ENCODE measurements at places on chromosomes 13 and 19. TPM values are rescaled to one million over a fixed set of nuclear protein-coding genes. Genes with fewer than 3 reads are reported as not detected.

DNA sequence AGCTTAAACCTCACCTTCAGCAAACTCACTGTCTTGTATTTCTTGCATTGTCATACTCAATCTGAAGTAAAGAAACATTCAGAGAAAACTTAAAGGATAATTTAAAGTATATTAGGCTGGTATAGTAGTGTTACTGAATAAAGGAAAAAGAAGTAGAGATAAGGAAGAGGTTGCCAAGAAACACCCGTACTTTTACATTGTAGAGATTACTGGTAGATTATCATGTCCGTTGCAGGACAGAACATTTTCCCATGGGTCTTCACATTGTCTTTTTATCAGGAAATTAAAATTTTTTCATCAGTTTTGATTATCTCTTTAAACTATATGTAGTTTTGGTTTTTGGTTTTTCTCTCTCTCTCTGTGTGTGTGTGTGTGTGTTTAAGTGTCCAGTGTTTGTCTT, 19.9 kb upstream of the GPR183 start:
- no peak for DNase-seq

DNA sequence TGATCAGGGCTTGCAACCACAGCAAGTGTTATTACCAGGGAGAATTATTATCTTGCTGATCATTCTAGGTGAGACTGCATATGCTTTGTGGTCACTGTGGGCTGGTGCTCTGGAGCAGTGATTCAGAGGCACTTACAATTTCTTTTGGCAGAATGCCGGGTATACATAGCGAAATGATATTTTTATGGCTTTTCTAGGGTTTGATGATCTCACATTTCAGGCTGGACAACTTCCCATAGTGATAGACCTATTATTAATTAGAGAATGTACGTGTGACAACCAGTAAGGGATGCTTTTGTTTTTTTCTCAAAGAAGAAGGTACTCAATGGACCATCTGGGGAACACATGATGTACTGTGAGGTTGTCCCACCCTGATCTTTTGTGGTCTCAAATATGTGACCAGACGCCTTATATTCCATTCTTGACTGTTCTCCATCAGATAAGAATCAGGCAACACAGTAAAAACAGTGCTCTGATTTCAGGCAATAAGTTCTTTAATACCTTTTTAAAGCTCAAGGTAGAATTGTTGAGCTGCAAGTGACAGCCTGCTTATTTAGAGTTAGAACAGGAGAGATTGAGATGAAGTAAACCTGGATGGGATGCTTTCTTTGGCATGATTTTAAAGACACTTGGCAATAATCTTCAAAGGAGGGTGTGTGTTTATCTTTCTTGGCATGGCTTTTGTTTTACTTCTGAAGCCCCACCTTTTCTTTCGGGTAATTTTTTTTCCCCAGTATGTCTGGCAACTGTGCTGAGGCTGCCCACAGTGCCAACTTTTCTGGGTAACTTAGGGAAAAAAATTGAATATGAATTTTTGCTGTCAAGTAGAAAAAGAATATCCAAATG, 27.4 kb upstream of the SCEL start:
- no peak for DNase-seq

GRCh38 chr13:29763436-29764180, 86.8 kb downstream of the UBL3 start:
- DNase-seq = no peak

DNA sequence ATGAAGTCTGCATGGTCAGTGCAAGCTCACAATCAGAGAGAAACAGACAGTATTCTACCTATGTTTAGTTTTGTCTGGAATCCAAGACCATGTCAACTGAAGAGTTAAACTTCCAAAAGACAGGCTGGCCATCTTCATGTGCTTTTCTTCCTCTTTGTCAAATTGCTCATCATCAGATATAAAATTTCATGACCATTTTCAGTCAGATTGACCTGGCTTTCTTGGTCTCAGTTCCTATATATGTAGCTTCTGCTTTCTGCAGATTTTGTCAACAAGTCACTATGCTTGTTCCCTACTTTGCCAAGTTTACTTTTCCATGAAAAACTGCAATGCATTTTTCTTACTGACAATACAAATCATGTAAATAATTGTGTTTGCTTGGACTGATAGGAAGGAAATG, 13.9 kb downstream of the SLC46A3 start:
- no peak for DNase-seq

DNA sequence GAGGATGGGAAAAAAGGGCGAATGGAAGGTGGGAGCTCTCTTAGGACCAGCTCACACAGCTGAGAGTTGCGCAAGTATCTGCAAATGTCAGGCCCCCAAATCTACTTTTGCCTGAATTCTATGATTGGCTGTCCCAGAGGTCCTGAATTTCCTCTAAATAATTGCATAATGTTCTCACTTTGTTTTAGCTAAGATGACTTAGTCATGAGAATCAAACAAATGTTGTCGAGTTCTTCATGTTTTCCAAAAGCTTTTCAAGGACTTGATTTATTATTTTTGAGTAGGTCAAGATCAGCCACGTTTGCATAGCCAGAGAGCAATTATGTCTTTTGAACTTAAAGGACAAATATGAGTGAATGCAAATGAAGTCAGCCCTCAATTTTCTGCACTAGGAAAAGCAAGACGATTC, 246.6 kb upstream of the MAB21L1 start:
- no peak for DNase-seq

- DNase-seq = no peak
Observed at GRCh38 chr13:68257111-68257842, 1027.1 kb upstream of the PCDH9 start.

- DNase-seq = no peak
Observed at GRCh38 chr13:101746513-101746912, 294.0 kb downstream of the ITGBL1 start.

DNA sequence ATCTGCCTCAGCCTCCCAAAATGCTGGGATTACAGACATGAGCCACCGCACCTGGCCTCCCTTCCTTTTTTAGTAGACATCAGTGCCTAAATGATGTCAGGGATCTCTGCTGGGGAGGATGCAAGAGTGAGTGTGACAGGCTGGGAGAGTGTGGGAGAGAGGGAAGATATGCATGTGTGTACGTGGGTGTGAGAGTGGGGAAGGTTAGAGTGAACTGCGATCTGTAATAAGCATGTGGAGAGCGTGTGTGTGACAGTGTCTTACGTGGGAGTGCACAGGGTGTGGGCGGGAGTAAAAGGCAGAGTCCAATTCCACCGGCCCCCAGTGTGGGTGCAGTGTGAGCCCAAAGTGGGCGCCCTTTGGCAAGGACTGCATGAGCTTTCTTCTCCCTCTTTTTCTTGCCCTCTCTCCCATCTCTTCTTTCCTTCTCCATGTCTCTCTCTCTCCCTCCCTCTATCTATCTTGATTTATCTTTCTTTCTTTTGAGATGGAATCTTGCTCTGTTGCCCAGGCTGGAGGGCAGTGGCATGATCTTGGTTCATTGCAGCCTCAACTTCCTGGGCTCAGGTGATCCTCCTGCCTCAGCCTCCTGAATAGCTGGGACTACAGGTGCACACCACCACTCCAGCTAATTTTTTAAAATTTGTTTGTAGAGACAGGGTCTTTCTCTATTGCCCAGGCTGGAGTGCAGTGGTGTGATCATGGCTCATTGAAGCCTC, 893 bp upstream of the NPHS1 start:
- DNase-seq = no peak

DNA sequence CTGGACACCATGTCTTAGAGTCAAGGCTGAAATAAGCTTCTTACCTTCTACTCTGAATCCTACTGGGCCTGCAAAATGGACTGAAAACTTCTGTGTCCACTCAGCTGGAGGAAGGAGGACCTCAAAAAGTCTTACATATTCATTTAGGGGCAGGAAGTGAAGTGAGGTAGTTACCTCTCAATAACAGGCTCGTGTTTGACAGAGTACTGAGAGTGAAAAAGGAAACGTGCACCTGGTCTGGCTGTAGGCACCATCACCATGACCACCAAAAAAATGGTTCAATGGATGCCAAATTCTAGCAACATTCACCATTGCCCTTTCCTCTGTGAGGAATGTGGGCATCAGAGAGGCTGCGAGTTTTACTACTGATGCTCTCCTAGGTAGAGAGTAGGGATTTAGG, 176.2 kb downstream of the RFC3 start:
- no peak for DNase-seq

GRCh38 chr13:113774177-113775107, 15.4 kb downstream of the TMEM255B start:
- DNase-seq = no peak

DNA sequence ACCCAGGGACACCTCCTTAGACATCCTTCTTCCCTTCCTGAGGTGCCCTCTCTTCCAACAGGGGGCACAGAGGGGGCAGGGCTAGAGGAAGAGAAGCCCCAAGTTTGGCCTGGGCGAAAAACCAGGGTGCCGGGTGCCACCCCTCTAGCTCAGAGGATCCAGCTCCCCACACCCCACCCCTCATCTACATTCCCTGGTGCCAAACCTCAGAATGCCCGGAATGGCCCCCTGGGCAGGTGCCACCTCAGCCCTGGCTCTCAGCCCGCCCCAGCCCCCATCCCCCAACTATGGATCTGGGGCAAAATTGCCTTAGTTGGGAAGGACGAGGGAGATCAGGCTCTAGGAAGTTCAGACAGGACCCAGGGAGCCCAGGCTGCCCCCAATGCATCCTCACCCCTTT, 2.0 kb downstream of the CNN1 start:
- DNase-seq = no peak

GRCh38 chr13:46114613-46115012, 9.8 kb upstream of the CPB2 start:
- no peak for DNase-seq

DNA sequence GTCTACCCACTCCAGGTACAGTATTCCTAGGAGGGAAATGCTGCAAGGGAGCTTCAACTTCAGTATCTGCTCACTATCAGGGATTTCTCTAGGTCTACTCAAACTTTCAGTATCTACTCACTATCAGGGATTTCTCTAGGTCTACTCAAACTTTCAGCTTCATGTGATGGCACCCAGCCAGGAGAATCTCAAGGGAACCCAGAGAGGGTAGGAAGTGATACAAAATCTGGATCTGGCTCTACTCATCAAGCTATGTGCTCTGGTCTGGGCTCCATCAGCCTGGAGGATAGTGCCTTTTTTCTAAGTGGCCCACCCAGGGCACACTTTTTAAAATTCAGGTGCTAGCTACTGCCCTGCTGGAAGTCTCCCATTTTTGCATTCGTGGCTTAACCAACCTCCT, 52.3 kb upstream of the FNDC3A start:
- no peak for DNase-seq

DNA sequence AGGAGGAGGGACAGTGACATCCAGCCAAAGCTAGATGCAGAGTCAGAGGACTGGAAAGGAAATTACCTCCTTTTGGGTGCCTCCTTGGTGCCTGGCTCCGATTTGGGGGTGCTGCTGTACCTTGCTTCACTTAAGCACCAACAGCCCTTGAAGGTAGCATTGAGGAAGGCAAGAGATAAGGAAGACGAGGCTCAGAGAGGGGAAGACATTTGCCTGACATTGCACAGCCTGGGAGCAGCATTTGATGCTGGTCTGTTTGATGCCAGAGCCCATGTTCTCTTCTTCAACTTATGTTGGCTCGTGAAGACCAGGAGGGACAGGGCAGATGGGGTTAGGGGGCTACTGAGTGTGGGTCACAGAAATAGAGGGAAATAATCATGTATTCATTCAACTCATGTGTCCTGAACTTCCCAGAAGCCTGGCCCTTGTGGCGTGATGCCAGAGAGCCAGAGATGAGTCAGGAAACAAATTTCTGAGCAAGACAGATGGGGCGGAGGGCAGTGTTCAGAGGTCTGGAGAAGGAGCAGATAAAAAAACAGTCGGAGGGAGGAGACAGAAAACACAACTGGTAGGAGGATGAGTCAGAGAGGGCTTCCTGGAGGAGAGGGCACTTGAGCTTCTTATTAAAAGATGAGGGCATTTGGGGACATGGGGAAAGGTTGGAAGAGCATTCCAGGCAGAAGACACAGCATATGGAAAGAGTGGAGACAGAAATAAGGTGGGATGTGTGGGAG, 3.0 kb upstream of the C19orf81 start:
- DNase-seq = no peak

- DNase-seq = no peak
Observed at GRCh38 chr13:43431290-43431716, 355.5 kb downstream of the ENOX1 start.

- DNase-seq = no peak
Observed at GRCh38 chr13:109395014-109395413, 391.4 kb downstream of the IRS2 start.

GRCh38 chr19:40400559-40400958, 10.6 kb upstream of the HIPK4 start:
- DNase-seq = no peak

DNA sequence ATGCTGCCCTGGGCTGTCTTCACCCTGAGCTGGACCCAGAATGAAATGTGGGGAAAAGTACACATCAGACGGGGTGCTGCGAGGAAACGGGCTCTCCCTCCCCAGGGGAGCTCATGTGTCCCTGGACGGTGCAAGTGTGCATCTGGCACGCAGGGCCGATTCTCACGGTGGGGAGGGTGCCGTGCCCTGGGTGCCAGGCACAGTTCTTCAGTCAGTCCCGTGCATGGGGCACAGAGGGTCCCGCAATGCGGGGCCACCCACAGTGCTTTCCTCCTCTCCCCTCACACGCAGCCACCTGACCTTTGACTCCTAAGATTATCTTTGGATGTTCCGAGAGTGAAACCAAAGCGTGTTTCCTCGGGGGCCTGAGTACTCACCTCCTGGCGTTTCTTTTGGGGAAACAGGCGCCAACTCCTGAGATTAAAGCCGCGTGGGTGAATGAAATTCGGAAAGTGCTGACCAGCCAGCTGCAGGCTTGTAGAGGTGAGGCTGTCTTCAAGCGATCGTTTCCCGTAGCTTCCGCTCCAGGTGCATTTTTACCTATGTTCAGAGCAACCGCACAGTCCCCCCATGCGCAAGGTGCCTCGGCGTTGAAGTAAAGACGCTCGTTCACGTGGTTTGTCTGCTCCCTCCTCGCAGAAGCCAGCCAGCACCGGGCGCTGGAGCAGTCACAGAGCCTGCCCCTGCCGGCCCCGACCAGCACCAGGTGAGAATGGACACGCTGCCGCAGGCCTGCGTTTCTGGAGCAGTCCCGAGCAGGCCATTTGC, 17.5 kb upstream of the F7 start:
- DNase-seq = no peak

- no peak for DNase-seq
Observed at GRCh38 chr13:107961849-107962608, 253.3 kb downstream of the LIG4 start.

CEACAM4 gene
- polyA plus RNA-seq = 0.16 TPM

HIF3A gene
- 330 TPM for polyA plus RNA-seq

TIMM29 gene
- 18.1 TPM for polyA plus RNA-seq

IGFL2 gene
- polyA plus RNA-seq = not detected

SMG9 gene
- 34.3 TPM for polyA plus RNA-seq

SPTBN4 gene
- polyA plus RNA-seq = 0.33 TPM

LGALS7 gene
- 0.42 TPM for polyA plus RNA-seq

ZNF784 gene
- polyA plus RNA-seq = 10.0 TPM

LRG1 gene
- 0.49 TPM for polyA plus RNA-seq

C19orf33 gene
- not detected for polyA plus RNA-seq

ZNF599 gene
- polyA plus RNA-seq = 6.4 TPM
